ENCODE measurements at places on chromosomes 1 and 21.

DNA sequence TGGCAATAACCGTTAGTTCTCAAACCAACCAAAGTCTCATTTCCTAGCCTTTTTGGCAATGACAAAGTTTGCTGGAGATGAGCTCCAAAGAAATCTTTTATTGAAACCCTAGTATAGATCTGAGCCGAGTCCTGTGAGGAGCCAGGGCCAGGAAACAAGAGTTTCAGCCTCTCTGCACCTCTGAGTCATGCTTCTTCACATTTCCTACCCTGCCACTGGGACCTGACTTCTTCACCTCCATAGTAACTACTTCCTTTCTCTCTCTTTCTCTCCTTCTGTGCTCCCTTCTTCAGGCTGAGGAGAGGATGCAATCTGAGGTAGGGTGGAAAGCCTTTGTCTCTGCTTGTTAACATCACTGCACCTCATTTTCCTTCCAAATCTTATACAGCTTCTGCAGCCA, 38.7 kb upstream of the IPO9 start:
- DNase-seq = no peak

GRCh38 chr1:180363246-180363995, 133.4 kb downstream of the LHX4 start:
- no peak for DNase-seq

GRCh38 chr1:10835822-10836421, 39.5 kb upstream of the CASZ1 start:
- no peak for DNase-seq

DNA sequence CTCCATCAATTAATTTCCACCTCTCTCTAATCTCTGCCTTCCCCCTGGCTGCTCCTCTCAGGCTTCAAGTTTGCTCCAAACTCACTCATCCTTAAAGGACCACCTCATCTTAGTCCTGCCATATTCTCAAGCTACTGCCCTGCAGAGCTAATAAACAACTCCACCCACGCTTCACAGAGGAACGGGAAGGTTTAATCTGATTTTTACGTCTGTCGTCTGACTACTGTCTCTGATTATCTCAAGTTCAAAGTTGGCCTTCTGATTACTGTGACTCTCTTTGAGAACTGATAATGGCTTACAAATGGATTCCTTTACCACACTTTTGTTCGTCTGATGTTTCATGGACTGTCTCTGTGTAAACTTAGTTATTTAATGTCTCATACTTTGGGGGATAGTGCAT, 7.6 kb upstream of the CPT2 start:
- DNase-seq = no peak

GRCh38 chr1:69246710-69247109, 321.0 kb upstream of the LRRC7 start:
- no peak for DNase-seq

DNA sequence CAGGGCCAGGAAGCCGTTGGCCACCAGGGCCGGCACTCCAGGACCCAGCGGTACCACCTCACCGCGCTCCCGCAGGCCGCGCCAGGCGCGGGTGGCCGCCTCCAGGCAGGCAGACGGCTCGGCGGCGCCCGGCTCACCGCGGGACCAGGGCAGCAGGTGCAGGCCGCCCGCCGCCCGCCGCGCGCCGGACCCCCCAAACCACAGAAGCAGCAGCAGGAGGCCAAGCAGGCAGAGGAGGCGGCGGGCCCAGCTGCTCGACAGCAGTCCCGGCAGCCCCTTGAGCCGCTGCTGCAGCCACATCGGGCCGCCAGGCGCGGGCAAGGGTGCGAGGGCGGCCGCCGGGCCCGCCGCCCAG, 312 bp downstream of the KIAA2013 start:
- DNase-seq = no peak

- DNase-seq = no peak
Observed at GRCh38 chr1:234907208-234907939, 221.3 kb downstream of the TOMM20 start.

- no peak for DNase-seq
Observed at GRCh38 chr1:204110894-204111633, 38.1 kb downstream of the SOX13 start.

DNA sequence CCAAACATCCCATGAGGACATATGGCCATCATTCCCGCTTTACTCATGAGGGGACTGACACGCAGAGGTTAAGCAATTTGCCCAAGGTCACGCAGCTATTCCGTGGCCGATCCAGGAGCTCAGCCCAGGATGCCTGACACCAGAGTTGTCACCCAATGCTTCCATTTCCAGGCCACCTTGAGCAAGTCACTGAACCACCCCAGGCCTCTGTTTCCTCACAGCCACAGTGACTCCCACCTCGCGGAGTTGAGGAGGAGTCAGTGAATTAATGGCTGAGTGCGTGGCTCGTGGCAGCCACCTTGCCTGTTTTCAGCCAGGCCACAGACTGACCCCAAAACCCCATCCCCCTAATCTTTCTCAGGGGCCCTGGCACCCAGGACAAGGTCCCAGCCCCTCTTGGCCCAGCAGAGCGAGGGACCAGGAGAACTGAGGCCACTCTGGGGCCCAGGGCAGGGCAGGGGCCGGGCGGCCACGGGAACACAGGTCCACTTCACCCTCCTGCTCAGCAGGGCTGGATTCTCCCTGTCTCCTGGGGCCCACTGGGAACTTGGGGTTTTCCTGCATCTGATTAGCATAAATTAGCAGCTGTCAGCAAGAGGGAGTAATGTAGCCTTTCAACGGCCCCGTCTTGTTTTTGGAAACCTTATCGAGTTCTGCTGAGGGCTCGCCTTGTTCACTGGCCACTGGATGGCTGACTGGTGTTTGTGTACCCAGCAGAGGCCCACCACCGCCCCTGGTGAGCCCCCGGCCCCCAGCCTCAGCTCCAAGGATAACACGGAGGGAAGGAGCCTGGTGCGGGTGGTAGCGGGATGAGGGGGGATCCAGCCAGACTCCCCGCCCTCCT, 19.7 kb upstream of the LAPTM5 start:
- no peak for DNase-seq

DNA sequence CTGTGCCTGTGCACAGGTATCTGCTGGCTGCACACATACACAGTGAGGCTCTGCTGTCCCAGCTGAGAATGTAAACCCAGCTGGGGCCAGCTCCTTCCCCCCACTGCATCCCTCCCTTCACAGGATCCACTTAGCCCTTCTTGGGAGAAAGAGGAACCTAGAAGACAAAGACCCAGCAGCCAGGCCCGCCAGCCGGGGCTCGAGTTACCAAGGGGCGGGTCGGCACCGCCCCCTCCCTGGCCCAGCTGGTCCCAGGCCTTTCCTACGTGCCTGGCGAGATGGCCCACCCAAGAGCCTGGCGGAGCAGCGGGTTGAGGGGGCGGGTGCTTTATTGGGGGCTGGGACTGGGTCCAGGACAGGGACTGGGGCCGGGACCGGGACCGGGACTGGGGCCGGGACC, 2.1 kb downstream of the SH3BGRL3 start:
- no peak for DNase-seq

DNA sequence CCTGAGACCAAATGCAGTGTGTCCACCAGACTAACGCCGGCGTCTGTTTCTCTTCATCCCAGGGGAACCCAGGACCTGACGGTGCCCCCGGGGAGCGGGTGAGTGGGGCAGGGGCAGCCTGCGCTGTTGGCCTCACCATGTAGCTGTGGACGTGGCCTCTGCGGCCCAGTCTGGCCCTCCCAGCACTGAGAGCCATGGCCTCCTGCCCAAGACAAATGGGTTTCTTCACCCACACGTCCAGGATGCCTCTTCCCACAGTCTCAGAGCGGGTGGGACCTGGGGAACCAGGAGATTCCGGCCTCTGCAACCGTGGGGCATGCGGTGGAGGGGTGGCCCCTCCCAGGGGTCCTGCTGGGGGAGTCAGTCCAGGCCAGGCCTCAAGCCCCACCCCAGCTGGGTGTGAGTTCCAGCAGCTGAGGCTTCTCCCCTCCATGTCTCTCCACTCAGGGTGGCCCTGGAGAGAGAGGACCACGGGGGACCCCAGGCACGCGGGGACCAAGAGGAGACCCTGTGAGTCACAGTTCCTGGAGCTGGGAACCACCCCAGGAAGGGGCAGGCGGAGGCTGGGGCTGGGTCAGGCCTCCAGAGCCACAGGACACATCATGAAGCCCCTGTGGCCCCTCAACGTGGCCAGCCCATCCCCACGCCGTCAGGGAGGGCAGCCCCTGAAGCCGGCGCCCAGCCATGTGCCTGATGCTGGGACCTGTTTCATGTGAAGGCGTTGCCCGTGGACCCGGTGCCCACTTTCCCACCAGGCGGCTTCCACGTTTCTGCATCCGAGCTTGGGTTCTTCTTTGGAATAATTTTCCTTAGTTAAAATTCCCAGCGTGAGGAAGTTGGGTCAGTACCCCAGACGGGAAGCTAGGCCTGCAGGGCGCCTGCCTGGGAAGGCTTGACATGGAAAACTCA, 11.0 kb downstream of the COL6A1 start:
- no peak for DNase-seq

DNA sequence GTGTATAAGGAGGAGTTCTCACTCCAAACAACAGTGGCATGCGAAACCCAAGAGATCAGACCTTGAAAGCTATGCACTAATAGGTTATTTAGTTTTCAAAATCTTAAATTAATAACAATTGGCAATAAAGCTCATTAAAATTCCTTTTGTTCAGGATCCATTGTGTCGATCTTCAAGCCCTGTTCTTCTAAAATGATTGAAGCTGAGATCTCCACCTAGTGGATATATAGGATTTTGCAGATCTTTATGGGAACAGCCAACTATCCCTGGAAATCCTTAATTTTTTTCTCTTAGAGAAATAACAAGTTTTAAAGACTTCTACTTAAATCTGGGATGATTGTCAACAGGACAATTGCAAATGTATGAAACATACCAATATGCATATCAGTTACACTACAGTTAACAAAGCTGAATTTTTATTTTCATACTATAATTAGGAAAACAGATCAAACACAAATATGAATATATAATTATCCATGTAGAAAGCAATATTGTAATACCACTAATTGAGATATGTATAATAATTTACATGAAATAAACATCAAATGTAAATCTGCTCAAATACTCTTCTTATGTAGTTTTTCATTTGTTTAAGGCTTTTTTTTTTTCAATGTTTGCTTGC, 43.3 kb downstream of the LRRC53 start:
- DNase-seq = no peak

- no peak for DNase-seq
Observed at GRCh38 chr1:154962156-154962749, 671 bp upstream of the PYGO2 start.

GRCh38 chr21:27221077-27221476, 254.2 kb upstream of the ADAMTS5 start:
- no peak for DNase-seq

DNA sequence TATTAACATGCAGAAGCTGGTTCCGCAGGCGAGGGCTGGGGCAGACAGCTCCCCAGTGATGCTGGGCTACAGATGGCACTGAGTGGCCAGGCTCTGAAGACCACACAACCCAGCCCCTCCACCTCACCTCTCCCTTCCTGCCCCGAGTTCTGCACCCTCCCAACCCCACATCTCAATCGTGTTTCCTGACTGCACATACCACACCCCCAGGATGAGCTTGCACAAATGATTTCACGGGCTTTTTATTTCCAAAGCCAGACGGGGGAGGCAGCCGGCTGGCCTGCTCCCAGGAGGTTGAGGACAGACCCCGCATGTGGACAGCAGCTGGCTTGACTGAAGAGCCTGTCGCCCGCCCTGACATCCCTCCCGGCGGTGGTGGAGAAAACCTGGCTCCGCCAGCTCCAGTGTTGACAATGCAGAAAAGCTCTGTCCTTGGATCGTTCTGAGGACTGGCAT, 21.4 kb upstream of the ALDH4A1 start:
- DNase-seq = no peak

- no peak for DNase-seq
Observed at GRCh38 chr1:65247419-65248359, 61.7 kb upstream of the DNAJC6 start.

GRCh38 chr1:59986516-59987310, 60.1 kb upstream of the CYP2J2 start:
- no peak for DNase-seq

- no peak for DNase-seq
Observed at GRCh38 chr1:181255270-181255929, 166.9 kb downstream of the IER5 start.

- no peak for DNase-seq
Observed at GRCh38 chr1:234357831-234358230, 15.4 kb upstream of the COA6 start.

DNA sequence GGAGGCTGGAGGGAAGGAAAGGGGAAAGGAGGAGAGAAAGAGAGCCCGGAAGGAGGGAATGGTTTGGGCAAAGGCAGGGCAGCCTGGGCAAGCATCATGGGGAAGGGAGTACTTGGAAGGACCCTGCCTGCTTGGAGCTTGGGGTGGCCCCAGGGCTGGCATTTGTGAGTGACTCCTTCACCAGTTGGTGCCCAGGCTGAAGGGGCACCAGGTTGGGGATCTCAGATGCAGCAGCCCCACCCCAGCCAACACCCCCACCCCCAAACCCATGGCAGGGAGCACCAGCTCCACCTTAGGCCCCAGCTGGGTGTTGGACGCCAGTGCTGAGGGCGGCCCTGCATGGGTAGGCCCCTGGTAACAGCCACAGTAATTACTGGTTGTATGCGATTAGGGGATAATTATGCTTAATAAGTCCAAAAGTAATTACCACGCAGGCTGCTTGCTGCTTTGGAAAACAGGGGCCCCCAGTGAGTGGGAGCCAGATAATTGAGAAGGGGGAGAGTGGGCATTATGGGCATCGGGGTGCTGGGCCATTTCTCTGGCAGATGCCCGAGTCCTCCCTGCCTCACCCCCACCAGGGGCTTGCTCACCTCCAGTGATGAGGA, 78.3 kb downstream of the VWA5B1 start:
- no peak for DNase-seq

GRCh38 chr1:79667848-79668696, 661.5 kb upstream of the ADGRL4 start:
- no peak for DNase-seq

- no peak for DNase-seq
Observed at GRCh38 chr1:164699815-164700491, 141.0 kb downstream of the PBX1 start.

GRCh38 chr1:202046227-202046626, 35.8 kb downstream of the ELF3 start:
- no peak for DNase-seq

- DNase-seq = no peak
Observed at GRCh38 chr1:212920896-212921295, 29.4 kb upstream of the VASH2 start.

GRCh38 chr1:110555807-110556470, 37.0 kb upstream of the KCNA10 start:
- DNase-seq = no peak

DNA sequence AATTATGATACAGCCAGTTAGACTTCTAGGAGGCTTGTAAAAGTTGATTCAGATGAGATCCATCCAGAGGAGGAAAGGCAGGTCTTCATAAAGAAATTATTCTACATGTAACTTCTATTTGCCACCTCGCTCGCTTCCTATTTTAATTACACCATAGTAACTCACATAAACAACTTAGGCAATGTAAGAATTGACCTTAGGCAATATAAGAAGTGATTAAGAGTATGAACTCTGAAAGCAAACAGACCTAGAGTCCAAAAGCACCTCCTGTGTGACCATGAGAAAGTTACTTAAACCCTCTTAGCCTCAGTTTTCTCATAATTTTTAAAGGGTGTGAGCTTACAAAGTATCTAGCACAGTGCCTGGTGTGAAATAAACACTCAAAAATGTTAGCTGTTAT, 192.7 kb upstream of the NFIA start:
- no peak for DNase-seq

GRCh38 chr1:2266301-2266975, 38.3 kb downstream of the SKI start:
- no peak for DNase-seq

All from activated CD4-positive, alpha-beta T cell treated with anti-CD3 and anti-CD28 coated beads for 24 hours (primary cell).